ENCODE measurements at places on chromosomes 16 and 17.

GRCh38 chr16:54090602-54091001 lies 196.0 kb downstream of the IRX3 start:
- DNase-seq, result no peak

DNA sequence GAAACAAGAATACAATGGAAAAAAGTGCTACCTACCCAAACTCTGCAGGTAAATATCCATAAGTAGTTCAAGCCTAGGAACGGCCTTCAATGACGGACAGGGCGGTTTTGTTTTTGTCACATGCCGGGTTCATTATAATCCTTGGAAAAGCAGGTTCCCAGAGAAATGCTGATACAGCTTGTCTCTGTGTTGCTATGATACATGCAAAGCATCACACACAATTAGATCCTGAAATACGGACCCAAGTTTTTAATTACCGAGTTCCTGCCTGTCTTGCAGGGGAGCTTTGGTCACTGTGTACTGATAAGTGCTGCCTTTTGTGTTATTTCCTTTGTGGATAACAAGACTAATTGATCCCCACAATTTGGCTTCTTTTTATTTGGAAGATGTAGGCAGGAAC lies 217.4 kb downstream of the HAPSTR1 start:
- no peak for DNase-seq

GRCh38 chr17:81123052-81124048 lies 42.0 kb upstream of the PVALEF start:
- no peak for DNase-seq

DNA sequence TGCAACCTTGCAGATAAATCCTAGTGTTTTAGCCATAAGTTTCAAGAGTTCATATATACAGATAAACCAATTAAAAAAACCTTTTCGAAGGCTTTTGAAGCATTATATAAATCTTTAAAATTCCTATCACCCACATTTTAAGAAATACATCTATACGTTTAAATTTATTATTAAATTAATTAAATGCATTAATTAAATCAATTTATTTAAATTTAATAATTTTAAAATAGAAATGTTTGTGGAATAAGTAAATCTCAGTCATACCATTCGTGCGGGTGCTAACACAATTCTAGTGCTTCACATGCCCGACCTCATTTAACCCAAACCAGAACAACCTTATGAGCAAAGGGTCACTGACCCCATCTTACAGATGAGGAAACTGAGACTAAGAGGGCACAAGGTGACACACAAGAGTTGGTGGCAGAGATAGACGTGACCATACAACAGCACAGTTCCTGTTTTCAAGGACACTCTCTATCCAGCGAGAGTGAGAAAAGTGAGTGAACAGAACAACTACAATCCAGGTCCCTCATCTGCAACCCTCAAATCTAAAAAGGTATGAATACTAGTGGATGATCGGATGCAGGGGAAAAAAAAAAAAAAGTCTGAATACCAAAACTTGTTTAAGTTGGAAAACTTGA lies 1.4 kb downstream of the NSMCE1 start:
- DNase-seq, result no peak

GRCh38 chr16:49756775-49757558 lies 98.9 kb downstream of the ZNF423 start:
- no peak for DNase-seq

- no peak for DNase-seq
Measured at GRCh38 chr16:30777591-30778297, 9.3 kb downstream of the ZNF629 start.

- no peak for DNase-seq
Measured at GRCh38 chr17:63579633-63580032, 21.1 kb upstream of the TACO1 start.

DNA sequence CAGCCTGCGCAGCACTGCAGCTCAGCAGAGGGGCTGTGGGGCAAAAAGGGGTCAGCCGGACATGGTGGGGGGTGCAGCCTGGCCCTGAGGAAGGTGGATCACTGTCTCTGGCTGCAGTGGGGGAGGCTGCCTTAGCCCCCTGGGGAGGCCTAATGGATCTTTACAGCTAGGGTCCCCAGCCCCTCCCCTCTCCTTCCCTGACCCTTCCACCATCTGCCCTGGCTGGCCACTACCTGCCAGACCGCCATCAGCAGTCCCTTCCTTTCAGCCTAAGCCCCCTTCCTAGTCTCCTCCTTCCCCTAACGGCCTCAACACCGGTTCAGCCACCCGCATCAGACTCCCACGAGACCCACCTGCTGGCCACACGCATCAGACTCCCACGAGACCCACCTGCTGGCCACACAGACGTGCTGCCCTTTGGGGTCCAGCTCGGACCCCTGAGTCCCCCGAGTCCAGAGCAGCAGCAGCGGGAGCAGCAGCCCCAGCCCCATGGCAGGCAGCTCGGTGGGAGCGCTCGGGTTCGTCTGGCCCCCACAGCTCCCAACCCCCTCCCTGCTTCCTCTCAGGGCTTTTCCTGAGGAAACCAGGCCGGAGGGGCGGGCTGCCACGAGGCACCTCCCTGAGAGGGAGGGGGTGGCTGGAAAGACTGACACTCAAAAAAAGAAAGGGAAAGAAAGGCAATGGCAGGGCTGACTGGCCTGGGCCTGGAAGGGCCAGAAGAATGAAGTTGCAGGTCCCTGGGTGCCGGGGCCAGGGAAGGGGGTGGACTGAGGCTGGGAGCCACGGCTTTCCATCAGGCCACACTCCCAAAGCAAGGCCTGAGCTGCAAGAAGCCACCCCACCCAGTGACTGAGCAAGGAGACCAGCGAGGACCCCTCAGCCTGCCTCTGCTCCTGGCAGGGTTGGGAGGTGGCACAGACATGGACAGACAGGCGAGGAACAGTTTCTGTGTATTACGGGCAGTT lies at the start of gene SCARF1:
Gene SCARF1, minus strand, starts transcription at position 526 of the 965 bp plus-strand sequence. Its CDS starts 35 bp downstream, at position 491.
- no peak for DNase-seq

DNA sequence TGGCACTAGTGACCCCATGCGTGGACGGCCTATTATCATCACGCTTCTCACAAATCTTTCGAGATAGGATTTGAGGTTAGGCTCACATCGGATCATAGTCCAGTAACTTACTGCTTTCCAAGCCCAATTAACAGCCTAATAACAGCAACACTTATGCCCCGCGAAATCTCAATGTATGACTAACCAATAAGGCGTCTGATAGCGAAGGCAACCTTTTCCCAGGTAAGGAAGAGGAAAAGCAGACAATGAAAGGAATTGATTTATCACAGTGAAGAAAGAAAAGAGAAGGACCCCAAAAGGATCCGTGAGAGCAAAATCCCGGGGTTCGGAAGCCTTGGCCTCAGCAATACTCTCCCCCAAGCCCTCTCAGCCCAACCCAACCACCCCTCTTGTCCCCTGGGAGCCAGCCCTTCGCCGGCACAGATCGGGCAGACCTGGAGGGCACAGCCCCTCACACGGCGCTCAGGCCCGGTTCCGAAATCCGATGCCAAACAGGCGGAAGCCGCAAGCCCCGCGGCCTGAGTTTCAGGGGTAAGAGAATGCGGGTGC lies 534 bp downstream of the GPATCH8 start:
- peak; percentile 11 for DNase-seq

GRCh38 chr17:36727577-36727976 lies 126.2 kb downstream of the MRM1 start:
- DNase-seq, result no peak

DNA sequence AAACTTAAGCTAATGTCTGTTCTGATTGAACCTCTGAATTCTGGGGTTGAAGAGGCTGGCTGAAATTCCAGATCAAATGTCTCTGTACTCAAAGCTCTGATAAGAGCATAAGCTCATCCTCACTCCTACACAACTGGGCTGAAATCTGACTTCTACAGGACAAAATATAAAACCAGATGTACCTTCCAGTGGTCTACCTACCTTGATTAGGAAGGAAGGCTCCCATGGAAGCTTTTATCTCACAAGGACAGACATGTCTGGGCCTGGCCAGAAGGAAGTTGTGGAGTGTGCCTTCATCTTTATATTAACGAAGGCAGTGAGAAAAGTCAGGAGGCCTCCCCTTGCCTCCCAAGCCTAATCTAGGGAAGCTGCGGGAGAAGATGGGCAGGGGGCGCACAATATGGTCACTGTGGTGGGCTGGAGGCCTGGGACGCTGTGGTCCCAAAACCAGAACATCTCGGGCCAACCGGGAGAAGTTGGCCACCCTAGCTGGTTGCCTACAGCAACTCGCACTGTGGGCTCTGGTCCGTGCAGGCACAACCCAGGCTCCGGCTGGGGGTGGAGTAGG lies 55.6 kb upstream of the LRRC37A3 start:
- no peak for DNase-seq

GRCh38 chr16:6016530-6017184 lies 919.1 kb upstream of the EEF2KMT start:
- no peak for DNase-seq

DNA sequence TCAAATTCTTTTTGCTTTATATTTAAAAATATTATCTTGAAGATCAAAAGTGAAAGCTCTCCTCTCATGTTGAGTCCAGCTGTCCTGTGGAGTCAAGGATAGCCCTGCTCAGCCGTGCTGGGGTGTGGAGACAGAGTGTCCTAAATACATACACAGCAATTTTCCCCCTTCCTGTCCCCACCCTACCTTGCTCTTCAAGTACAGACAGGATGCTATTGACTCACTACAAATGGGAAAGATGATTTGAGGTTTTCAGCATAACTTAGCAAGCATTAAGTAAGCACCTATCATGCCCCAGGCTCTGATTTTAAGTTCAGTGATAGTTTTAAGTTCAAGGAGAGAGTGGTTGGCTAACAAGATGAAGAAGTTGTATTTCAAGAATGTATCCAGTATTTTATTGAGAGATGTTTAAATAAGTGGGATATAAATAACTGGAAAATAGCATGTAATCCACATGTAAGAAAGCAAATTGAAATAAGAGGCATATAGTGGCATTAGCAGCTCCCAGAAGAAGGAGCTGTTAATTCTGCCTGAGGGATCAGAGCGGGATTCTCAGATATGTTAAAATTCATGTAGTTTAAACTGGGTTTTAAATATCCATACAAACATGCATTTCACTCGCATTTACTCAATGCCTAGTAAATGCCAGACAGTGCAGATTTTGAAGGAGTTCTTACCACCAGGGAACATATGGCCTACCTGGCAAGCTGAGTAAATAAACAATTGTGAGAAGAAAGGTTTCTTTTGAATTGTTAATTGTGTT lies 183.5 kb upstream of the ANKFN1 start:
- DNase-seq, result no peak

DNA sequence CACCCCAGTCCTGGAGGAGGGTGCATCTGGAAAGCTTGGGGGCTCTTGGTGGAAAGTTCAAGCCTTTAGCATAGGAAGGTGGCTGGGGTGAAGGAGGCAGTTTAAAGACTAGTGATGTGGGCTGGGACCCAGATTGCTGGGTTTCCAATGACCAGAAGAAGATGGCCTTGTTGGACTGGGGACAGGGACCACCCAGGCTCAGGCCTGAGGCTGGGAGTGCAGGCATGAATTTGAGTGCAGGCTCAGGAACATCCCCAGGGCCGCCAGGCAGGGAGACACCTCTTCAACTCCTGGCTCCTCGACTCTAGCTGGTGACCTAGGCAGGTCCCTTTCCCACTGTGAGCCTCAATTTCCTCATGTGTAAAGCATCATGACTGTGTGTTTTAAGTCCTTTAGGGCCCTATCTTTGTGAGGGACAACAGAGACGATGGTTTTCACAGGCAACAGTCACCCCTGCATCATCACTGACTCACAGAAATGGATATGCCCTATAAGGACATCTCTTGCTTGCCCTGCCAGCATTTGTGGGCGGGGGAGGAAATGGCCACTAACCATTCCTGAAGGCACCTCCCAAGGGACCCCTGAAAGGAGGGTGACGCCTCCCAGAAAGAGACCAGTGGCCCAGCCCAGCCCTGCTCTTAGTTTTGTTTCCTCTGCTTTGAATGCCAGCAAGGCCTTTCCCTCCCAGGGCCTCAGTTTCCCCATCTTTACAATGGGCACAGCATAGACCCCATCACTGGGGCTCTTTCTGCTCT lies 11.1 kb downstream of the NLRC5 start:
- no peak for DNase-seq

- no peak for DNase-seq
Measured at GRCh38 chr16:65413861-65414260, 292.0 kb upstream of the CDH11 start.

- no peak for DNase-seq
Measured at GRCh38 chr16:3289998-3290673, 6.8 kb downstream of the ZNF263 start.

GRCh38 chr17:81097943-81098308 lies 63.0 kb downstream of the BAIAP2 start:
- no peak for DNase-seq

DNA sequence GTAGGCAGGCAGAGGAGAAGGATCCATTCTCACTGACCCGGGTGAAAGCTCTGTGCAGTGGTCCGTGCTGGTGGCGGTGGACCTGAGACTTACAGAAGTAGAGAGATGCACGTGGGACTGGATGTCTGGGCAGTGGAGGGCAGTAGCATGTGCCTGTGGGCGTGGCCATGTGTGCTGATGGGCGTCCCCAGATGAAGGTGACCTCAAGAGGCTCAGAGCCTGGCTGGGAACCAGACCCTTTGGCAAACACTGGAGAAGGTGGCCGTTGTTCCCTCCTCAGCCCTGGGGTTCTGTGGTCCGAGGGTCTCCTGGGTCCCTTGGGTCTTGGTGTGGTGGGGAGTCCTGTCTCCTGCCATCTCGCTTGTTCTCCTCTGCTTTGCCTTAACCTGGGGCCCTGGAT lies 15.6 kb downstream of the WSCD1 start:
- no peak for DNase-seq

DNA sequence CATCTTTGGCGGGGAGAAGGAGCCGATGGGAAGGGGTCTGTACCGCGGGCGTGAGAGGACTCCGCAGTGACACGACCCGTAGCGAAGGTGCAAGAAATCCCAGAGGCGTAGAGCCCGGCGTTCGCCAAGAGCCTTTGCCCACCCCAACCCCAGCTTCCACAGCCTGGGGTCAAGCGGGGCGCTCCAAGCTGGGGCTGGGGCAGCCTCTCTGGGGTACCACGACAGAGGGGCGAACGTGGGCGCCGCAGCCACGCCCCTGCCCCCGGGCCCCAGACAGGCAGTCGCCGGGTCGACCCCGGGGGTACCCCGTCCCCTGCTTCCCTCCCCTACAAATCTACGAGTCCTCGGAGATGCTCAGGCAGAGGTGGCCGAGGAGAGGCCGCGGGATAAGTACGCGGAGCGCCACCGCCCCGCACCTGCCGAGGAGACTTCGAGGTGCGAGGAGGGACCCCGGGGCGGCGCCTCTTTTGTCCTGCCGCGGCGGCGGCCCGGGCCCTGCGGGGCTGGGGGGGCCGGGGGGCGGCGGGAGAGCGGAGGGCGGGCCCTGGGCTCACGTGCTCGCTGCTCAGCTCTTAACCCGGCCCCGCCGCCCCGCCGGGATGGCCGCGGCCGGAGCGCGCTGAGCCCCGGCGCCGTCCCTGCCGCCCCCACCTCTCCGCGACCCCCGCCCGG lies at the start of gene ADAM11:
Gene ADAM11, plus strand, starts transcription at position 575 of the 672 bp plus-strand sequence. CDS start 212 bp downstream, outside the sequence.
- DNase-seq, result no peak

All from stimulated activated CD4-positive, alpha-beta T cell treated with anti-CD3 and anti-CD28 coated beads, Interleukin-1b, Interleukin-23, amount 100 ng/mL, for 24 hours (primary cell).